ENCODE measurements at places on chromosomes 6 and 20.

- DNase-seq, result no peak
Measured at GRCh38 chr6:11013721-11014070, 30.4 kb downstream of the ELOVL2 start.

GRCh38 chr6:168049706-168050224 is 29.2 kb downstream of the FRMD1 start:
- DNase-seq, result no peak

- no peak for DNase-seq
Measured at GRCh38 chr6:170433163-170434116, 119.7 kb downstream of the PSMB1 start.

DNA sequence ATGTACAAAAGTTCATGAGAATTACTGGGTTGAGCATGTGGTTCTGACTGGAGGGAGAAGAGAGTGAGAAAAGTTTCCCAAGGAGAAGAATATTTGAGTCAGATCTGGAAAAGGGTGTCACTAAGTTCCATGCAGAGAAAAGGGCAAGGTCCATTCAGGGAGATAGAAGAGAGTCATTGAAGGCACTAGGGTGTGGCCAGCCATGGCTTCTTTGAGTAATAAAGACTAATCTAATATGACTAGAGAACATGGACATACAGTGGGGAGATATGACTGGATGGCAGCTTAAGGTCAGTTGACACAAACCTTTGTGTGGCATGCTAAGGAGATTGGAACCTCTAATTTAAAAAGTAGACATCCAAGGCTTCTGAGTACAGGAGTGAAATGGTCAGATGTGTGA is 10.7 kb upstream of the SLC17A4 start:
- DNase-seq, result no peak

DNA sequence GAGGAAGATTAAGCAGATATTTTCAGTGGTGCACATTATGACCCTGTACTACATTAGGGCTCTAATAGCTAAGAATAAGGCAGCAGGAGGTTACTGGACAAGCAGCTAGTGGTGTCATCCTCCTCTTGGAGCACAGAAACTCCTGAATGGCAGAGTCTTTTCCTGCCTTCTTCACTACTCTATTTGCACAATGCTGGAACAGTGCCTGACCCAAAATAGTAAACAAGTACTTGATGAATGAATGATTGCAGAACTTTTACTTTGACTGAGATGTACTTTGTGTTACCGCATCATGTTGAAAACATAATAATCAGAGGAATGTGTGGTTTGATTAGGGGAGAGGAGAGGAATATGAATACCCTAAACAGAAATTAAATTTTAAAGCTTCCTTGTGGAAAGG is 30.0 kb upstream of the UST start:
- no peak for DNase-seq

DNA sequence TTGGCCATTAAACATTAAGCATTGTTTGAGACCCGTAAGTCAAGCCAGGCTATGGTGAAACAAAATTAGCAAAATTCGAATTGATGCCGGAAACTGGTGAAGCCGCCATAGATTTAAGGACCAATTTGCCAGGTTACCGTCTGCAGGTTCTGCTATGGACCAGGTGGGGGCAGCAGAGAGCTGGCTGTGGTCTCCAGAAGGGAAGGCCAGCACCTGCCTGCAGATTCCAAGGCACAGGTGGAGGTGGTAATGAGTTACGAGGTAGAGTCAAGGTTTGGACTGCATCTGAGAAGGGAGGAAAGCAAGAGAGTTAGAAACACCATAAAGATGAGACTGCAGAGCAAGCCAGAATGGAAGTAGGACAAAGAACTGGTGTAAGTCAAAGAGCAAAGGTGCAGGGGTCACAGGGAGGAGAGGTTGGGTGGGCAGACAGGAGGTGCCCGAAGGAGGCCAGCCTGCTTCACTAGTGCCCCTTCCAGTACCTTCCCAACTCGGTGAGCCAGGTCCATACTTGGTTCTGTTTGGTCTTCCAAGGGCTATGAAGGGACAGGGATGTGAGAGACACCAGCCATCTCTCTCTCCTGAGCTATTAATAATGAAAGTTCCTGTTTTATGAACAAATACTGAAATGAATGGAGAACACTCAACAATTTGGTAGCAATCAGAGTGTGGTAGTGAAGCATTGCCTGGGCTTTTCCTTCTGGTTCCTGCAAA is 131.6 kb upstream of the ESR1 start:
- peak; percentile 43 for DNase-seq

GRCh38 chr6:87277123-87277522 is 45.3 kb upstream of the SMIM8 start:
- DNase-seq, result peak; percentile 44

DNA sequence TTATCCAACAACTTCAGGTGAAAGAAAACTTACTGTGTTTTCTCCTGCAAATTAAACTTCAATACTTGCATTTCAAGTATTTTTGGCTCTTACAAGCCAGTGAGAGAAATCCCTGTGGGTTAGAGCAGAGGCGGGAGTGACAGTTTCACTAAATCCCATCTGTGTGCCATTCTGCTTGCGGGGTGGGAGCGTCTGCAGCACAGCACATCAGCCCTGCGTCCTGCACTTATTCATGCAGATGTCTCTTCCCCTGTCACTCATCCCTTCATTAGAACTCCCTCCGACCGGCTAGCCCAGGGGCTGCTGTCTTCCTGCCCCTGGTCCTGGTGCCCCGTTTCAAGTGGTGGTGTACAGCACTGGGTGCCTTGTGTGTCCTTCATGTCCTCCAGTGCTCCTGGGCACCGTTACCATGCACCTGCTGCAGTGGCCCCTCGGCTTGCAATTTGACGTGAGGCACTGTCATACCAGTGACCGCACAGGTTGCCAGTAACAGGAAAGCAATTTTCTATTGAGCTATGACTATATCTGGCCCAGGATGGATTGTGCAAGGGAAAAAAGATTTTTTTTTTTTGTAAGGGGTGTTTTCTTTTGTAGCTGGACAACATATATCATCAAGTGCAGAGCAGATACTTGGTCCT is 59.4 kb downstream of the INSM1 start:
- DNase-seq, result no peak

DNA sequence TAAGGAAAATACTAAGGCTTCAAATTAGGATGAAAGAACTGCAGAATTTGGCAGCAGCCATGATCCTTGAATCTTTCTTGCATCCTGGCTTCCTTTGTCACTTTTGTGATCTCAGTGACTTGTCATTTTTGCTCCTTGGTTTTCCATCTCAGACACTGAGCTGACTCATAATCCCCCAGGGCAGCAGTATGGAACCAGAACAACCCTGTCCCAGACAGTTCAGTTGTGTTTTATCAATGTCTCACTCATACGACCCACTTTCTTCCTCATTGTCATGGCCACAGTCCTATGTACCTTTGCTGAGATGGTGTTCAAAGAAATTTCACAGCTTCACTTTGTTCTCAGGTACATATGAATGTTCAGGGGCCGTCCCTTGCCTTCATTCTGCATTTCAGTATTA is 488.5 kb upstream of the BTBD3 start:
- DNase-seq, result no peak

Measured in brain (organoid and tissue), 16 donors.